ENCODE measurements at places on chromosomes 3 and 15.

GRCh38 chr3:169150920-169151319 is 512.6 kb downstream of the MECOM start:
- no peak for DNase-seq

DNA sequence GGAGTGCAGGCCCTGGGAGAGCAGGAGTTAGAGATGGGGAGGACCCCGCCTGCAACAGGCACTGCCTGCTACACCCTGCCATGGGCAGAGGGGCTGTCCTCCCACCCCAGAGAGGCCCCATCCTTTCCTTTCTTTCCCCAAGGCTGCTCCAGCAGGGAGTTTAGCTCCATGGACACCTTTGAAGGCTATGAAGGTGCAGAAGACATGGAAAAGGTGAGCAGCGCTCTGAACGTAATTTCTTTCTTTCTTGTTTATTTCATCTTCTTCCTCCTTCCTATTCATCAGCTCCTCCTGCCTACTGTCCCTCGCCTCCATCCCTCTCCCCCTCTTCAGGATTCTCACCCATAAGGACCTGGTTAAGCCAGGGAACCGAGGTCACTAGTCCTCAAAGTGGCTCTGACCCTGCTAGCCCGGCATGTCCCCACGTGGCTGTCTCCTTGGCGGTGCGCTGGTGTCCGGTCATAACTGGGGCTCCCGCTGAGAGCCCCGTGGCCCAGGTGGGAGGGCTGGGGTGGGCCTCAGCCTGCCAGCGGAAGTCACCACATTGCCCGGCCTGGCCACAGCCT is 16.0 kb upstream of the ADIPOQ start:
- DNase-seq: peak; percentile 21

DNA sequence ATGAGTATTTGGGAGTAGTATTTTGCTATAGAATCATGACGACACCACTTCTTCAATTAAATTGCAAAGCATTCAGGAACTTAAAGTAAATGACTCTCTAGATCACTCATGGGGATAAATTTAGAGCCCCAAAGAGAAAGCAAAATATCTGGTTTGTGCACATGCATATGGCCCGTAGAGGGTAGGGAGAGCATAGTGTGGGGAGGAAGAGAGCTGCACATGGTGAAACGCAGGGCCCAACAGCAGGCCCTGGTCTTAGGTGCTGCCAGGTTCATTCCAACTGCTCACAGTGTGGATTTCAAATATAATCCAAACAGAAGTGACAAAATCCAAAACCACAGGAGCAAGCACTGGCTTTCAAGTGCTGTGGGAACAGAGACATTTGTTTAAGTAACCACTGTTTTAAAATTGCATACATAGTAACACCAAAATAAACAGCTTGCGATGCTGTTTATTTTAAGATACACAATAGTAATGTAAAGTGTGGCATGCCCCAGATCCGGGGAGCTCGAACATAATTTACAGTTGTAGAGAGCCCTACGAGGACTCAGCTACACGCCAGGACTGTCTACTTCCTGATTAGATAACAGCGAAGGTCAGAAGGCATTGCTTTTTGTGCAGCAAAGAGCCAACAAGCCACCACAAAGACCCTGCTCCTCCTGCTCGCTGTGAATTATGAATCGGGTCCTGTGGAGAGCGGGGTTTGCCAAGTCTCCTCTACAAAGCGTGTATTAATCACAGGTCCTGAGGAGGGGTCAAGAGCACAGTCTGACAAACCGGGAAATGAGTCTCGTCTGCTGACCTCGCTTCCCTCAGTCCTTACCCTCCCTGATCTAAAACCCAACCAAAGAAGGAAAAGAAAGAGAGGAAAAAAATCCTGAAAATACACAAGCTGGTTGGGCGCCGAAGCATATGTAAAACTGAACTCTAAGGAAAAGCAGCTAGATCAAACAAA is 80.6 kb downstream of the MEIS2 start:
- no peak for DNase-seq

DNA sequence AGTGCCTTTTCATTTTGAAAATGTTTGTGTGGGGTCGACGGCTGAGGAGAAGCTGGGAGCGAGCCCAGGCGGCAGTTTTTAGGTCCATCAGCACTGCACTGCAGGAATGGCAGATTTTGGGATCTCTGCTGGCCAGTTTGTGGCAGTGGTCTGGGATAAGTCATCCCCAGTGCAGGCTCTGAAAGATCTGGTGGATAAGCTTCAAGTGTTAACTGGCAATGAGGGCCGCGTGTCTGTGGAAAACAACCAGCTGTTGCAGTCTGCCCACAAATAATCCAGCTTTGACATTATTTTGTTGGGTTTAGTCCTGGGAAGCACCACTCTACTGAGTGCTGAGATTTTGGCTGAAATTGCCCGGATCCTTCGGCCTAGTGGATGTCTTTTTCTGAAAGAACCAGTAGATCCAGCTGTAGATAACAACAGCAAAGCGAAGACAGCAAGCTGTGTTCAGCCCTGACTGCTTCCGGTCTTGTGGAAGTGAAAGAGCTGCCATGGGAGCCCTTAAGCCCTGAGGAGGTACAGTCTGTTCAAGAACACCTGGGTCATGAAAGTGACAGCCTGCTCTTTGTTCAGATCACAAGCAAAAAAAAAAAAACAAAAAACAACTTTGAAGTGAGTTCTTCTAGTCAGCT is 13.1 kb upstream of the ANP32A start:
- no peak for DNase-seq

DNA sequence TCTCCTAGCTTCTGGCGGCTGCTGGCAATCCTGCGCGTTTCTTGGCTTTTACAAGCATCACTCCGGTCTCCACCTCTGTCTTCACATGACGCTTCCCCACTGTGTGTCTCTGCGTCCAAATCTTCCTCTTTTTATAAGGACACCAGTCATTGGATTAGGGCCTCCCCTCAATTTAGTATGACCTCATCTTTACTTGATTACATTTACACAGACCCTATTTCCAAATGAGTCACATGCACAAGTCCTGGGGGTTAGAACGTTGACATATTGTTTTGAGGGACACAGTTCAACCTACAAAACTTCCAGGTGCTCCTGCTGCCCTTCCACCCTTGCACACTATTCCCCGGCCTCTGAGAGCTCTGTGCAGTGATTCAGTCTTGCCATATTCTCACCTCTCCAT is 215.3 kb downstream of the OPA1 start:
- DNase-seq: no peak

GRCh38 chr3:94159062-94159828 is 96.4 kb downstream of the NSUN3 start:
- no peak for DNase-seq

GRCh38 chr15:27878841-27879240 is 220.3 kb downstream of the OCA2 start:
- no peak for DNase-seq

DNA sequence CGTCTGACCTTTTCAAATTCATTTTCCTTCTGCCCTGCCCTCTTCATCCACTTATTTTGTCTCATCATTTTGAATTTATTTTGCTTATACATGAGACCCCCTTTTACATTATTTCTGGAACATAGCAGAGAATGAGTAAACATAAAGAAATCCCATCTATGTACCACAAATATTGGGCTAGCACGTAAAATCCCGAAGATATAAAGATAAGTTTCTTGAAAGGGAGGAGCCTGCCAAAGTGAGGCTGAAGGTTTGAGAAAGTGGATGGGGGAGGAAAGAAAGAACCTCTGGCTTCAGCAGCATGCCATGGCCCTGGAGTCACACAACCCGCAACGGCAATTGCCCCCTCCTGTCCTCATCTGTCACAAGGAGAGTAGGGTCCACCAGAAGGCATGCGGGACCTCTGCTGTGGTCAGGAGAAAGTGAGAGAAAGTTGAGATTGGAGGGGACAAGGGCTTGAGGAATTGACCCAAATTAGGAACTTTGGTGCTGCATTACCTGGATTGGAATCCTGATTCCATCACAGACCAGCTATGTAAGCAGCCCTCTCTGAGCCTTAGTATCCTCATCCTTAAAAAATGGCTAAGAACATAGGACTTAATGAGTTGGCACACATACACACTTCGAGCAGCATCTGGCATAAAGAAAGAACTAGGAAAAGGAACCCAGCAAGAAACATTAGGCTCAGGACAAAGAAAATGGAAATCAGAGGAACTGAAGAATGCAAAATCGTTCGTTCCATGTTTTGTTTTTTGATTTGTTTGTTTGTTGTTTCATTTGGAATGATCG is 53.7 kb upstream of the GYG1 start:
- DNase-seq: no peak

- no peak for DNase-seq
Measured at GRCh38 chr3:8632402-8633237, 12.0 kb downstream of the SSUH2 start.

- no peak for DNase-seq
Measured at GRCh38 chr15:28992336-28992864, 106.6 kb downstream of the APBA2 start.

DNA sequence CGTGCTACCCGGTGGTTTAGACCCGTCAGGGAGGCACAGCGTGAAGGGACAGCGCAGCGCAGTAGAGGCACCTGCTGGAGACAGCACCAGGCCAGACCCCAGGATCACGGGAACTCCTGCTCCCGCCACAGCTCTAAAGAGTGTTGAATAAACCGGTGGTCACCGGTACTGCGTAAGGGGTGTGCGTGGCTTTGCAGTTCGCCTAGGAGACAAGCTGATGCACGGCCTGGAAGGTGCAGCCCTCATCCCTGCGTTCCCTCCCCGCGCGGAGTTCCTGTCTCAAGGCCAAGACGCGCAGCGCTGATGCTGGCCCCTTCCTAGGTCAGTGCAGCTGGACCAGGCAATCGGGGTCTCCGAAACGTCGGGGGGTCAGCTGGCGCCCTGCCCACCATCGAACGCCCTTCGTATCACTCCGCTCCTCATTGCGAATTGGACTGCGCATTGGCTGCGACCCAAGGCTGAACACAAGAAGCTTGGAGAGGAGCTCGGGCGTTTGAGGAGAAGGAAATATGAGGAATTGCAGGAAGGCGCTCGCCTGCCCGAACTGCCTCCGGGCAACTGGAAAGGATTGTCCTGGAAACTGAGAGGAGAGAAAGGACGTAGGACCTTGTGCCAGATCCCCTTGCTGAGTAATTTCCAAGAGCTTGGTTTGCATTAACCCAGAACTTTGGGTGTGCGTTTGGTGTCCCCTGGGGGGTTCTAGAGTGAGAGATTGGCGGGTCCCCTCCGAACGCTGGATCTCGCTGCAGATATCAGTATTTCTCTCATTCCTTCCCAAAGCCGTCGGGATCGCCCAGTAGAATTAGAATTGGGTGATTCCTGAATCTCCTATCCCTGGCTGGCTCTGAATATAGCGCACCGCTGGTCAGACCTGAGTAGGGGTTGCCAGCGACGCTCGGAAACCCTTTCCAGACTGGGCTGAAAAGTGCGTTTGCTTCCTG is 2.3 kb upstream of the SOX14 start:
- DNase-seq: no peak

DNA sequence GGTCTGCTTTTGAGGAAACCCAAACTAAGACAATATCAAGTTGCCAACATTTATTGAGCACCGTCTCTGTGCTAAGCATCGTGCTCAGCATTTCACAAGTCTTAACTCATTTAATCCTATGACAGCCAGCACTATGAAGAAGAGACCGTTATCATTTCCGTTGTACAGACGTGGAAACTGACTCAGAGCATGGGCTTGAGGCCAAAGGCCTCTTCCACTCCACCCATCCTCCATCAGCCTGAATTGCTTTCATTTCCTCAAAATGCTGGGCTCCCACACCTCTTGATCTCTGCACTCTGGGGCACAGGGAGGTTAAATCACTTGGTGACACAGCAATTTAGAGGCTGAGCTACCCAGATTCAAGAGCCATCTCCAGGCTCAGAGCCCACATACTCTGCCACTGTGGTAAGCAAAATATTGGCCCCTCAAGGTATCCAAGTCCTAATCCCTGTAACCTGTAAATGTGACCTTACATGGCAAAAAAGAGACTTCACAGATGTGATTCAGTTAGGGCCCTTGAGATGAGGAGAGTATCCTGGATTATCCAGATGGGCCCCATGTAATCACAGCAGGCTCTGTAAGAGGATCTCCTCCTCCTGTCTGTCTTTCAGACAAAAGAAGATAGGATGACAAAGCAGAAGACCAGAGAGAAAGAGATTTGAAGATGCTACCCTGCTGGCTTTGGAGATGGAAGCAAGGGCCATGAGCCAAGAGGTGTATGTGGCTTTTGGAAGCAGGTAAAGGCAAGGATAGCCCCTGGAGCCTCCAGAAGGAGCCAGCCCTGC is 24.3 kb upstream of the FLNB start:
- DNase-seq: peak; percentile 48

- DNase-seq: no peak
Measured at GRCh38 chr3:30352410-30353318, 253.7 kb upstream of the TGFBR2 start.

DNA sequence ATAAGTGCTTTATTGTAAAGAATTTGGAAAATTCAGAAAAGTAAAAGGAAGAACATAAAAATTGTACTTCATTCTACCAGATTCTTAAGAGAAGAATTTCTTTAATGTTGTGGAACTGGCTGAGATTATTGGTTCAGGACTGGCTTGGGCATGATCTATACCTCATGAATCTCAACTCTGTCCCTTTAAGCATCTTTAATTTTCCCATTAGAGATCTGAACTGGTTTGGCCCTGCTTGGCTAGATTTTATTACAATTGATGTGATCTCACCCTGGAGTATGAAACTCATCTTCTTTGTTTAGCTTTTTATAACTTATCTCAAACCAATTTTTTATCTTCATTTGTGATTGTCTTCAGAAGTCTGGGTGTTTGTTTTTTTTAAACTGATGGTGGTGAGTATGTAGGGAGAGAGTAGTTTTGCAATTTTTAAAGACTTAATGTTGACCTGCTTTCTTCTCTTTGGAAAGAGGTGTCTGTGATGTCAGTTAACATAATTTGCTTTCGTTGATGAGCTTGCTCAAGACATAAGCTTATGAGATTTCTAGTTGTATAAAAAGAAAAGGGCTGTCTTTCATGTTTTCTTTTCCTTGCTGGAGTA is 61.9 kb downstream of the ZNF609 start:
- DNase-seq: no peak

DNA sequence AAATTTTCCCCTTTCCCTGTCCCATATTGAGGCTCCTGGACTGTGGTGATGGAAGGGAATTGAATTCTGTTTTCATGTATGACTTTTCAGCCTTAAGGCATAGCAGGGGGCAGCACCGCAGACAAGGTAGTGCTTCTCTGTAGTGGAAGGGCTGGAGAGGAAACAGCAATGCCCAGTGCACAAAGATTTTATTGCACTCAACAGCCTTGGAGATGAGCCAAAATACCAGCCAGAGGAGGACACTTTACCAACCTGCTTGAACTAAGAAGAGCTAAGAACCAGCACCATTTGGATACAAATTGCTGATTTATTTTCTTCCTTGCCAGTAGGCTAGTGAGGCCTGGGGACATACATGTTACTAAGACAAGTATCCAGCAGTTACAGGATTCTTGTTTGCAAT is 98.7 kb downstream of the KCNMB2 start:
- DNase-seq: no peak

- no peak for DNase-seq
Measured at GRCh38 chr3:117580806-117581205, 871.2 kb downstream of the TUSC7 start.

DNA sequence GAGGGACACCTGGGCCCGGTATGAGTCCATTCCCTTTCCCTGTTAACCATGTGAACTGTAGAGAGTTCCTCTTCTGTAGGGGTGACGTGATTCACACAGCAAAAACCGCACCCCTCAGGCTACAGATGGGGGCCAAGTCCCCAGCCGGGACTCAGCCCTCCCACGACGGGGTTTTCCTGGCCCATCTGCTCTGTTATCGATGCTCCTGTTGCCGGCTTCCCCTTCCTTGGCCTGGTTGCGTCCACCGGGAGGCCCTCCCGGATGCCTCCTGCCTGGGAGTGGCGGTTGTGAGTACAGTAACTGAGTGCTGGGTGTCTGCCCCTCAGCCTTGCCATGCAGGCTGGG is 817 bp upstream of the PLXNA1 start:
- DNase-seq: peak; percentile 69
